RWPE2 (cell line): ENCODE measurements at places on chromosomes 16 and 17.

GRCh38 chr16:89038811-89039735, 54.6 kb upstream of the ACSF3 start:
- DNase-seq, result peak; percentile 64

- no peak for DNase-seq
Observed at GRCh38 chr16:82263521-82264143, 93.6 kb upstream of the MPHOSPH6 start.

- DNase-seq, result no peak
Observed at GRCh38 chr16:72937916-72938794, 109.8 kb downstream of the ZFHX3 start.

DNA sequence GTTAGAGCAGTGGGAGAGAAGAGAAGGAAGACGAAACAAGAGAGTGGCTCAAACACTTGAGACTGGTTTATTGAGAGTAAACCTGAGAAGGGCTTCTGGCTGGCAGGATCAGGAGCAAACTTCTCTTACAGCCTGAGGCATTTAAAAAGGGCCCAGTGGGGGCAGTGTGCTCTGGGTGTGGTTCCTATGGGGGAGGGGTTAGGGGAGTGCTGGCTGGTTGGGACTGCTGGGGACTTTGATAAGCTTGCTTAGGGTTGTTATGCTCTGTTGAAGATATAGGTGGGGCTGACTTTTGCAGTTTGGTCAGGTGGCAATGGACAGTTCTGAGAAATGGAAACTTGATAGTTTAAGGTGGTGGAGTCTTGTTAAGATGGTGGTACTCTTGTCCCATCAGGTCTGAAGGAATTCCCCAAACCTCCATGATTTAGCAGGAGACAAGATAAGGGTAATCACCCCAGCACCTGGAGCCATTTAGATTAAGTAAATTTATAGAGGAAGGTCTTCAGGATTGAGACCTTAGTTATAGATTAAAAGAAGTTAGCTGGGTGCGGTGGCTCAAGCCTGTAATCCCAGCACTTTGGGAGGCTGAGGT, 79.3 kb downstream of the EMP2 start:
- no peak for DNase-seq

- no peak for DNase-seq
Observed at GRCh38 chr17:40558300-40558889, 6.9 kb downstream of the CCR7 start.

GRCh38 chr16:88289968-88290401, 92.8 kb upstream of the ZNF469 start:
- no peak for DNase-seq

DNA sequence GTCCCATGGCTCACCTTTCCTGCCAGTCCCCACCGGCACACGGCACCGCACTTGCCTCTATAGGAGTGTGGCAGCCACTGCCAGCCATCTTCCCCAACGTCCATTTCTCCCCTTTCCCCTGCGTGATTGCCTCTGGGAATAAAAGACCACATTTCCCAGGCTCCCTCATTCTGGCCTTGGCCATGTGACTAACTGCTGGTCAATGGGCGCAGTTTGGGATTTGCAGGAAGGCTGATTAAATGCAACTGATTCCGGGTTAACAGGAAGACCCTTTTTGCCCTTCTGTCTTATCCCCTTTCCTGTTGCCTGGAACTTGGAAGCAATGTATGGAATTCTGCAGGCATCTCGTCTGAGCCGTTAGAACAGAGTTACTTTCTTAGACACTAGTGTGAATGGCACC, 3.0 kb downstream of the BTBD17 start:
- DNase-seq, result no peak

GRCh38 chr17:78665952-78666920, 89.0 kb upstream of the DNAH17 start:
- DNase-seq, result peak; percentile 55

DNA sequence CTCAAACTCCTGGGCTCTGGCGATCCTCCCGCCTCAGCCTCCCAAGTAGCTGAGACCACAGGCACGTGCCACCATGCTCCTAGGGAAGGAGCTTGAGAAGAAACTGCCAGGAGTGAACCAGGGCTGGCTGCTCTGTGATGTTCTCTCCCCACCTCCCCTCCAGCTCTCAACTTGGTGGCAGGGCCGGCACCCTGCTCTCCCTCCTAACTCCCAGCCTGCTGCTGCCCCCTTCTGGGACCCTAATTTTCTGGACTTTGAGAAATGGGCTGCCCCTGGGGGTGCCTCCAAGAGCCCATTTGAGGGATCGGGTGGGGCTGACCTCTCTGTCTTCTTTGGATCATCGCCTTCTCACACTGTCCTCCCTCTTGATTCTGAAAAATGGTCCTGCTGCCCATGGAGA, 14.9 kb upstream of the STAT3 start:
- no peak for DNase-seq

GRCh38 chr16:79316004-79316458, 284.5 kb downstream of the MAF start:
- no peak for DNase-seq

GRCh38 chr17:40101367-40102210, 1.2 kb upstream of the NR1D1 start:
- DNase-seq, result no peak

DNA sequence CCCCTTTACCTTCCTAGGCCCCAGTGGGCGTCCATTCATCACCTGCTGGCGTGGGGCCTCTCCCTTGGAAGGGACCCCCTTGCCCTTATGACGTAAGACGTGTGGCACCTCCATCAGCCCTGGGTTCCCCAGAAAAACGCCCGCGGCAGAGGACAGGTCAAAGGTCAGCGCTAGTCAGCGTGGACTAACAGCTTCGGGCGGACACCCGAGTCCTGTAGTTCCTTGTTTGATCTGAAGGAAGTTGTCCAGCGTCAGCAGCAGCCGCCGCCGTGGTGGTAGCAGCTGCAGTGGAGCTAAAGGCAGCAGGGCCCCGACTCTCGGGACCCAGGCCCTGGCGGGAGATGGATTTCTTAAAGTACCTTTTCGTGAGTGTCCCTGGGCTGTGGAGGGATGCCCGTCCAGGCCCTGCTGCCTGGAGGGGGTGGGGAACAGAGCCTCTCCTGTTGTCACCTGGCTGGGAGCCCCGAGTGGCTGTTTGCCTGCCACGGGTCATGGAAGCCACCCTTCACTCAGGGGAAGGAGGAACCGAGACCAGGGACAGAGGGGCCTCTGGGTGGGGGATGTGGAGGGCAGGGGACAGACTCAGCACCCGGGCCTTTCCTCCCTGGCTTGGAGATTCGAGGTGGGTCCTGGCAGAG, 123.6 kb downstream of the OR1D5 start:
- peak; percentile 57 for DNase-seq

- no peak for DNase-seq
Observed at GRCh38 chr17:67636312-67636711, 81.4 kb upstream of the NOL11 start.

GRCh38 chr16:2086106-2086742, 38.4 kb downstream of the TSC2 start:
- no peak for DNase-seq

- DNase-seq, result peak; percentile 33
Observed at GRCh38 chr17:79326814-79327213, 252.2 kb downstream of the ENGASE start.

DNA sequence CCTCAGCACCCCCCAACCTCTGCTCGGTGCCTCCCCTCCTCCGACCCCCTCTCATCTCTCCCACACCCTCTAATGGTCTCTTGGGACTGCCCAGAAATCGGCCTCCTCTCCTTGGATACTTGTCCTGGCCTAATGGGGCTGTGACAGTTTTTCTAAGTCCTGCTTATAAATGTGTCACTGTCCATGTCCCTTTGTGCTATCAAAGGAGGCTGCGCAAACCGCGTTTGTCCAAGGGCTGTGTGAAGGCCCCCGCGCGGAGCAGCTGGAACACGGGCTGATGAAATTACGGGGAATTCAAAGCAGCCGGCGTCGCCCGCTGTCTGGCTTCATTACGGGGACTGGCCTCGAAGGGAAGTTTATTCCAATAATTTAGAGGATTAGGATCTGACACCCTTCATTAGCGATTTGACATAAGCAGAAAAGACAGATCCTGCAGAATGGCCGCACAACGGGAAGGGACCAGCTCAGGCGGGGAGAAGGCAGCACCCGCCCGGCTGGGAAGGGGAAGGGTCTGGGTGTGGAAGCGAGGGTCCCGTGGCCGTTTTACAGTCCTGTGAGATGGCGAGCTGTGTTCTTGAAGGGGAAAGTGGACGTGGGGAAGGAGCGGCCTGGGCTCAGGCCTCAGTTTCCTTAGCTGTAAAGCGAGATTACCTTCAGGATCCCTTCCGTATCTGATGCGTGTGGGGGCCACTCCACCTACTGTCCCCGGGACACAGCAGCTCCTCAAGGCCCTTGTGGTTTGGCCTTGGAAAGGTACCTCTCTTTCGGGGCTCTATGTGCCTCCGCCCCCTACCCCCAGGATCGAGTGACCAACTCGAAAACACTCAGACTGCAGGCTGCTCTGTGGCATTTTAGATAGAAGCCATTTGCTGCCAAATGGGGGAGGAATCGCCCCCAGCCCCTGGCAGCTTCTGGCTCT, 1.6 kb upstream of the WFIKKN2 start:
- peak; percentile 46 for DNase-seq

GRCh38 chr16:66481081-66481942, 54.2 kb downstream of the BEAN1 start:
- DNase-seq, result peak; percentile 49

GRCh38 chr16:10581507-10581906, 1.1 kb upstream of the EMP2 start:
- no peak for DNase-seq

GRCh38 chr16:66513111-66513723, 36.7 kb downstream of the TK2 start:
- no peak for DNase-seq

DNA sequence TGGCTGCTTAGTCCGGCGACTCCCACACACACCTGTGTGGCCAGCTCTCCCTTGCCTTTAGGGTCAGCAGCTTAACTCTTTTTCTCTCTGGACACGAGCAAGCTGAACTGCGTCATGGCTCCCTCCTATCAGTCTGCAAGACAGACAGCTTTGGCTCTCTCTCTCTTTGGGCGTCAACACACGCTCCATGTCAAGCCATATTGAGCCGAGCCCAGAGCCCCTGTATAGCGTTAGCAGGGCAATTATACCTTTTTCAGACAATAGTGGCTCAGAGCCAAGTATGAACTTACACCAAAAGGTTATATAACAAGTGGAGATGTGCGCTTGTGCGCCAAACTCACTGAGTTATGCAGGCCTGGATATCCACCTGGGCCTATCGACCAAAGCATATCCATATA, 34.8 kb upstream of the APPBP2 start:
- no peak for DNase-seq

DNA sequence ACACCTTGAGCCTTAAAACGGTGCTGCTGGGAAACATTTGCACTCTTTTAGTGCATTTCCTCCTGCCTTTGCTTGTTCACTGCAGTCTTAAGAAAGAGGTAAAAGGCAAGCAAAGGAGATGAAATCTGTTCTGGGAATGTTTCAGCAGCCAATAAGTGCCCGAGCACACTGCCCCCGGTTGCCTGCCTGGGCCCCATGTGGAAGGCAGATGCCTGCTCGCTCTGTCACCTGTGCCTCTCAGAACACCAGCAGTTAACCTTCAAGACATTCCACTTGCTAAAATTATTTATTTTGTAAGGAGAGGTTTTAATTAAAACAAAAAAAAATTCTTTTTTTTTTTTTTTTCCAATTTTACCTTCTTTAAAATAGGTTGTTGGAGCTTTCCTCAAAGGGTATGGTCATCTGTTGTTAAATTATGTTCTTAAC, 4.4 kb downstream of the SOX9 start:
- DNase-seq, result no peak

DNA sequence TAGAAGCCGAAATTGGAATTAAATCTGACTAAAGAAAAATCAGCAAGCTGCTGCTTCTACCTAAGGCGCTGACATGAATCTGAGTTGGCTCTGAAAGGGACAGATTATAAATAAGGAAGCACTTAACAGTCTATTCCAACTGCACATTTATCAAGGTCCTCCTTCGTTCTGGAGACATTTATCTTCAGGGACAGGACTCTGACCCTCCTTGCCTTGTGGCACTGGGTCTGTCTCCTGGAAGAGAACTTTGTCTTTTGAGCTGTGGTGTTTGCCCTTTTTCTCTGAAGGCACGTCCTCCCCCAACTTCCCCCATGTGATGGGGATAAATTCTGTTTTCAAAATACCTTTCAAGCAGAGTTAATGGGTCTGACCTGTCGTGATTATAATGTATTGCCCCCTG, 47.0 kb upstream of the MARCHF10 start:
- DNase-seq, result no peak

- DNase-seq, result no peak
Observed at GRCh38 chr16:8639694-8640093, 18.2 kb downstream of the METTL22 start.

GRCh38 chr17:79109584-79109983, 35.0 kb downstream of the ENGASE start:
- no peak for DNase-seq

DNA sequence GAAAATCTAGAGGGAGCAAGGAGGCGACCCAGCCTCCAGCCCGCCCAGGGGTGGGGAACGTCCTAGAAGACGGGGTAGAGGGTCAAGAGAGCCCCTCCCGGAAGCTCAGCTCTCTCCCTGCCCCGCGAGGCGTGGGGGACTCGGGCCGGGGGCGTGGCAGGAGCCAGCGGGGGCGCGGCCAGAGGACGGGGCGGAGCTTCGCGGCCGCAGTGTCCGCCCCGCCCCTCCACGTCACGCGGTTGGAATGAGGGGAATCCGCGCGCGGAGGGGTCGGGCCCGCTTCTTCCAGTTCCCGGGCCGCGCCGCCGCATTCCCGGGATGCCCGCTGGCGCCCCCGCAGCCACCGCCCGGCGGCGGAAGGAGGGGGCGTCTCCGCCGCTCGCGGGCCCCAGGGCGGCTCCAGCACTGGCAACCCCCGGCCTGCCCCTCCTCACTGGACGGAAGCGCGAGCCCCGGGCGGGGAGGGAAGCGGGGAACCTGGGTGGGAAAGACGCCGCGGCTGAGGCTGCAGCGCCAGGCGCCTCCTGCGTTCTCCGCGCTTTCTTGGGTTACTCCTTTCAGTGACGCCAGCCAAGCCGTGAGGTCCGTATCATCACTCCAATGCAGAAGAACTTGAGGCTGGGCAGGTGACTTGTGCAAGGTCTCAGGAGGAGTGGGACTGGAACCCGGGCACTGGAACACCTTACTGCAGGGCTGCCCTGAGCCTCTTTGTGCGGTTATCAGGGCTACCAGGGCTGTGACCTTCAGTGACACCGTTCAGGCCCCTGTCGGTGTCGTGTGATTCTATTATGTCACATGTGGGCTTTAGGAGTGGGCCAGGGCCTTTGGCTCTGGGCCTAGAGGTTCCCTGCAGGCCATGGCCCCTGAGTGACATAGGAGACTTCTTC, 4.3 kb downstream of the MYO1C start:
- no peak for DNase-seq

- DNase-seq, result no peak
Observed at GRCh38 chr16:50670476-50670875, 10.6 kb downstream of the SNX20 start.

GRCh38 chr17:75047398-75048098, 523 bp downstream of the KCTD2 start:
- no peak for DNase-seq
